ENCODE measurements at places on chromosomes 12 and 14. TPM values are rescaled to one million over a fixed set of nuclear protein-coding genes. Genes with fewer than 3 reads are reported as not detected.

MGP gene
- 538 TPM for polyA plus RNA-seq

GPR132 gene
- not detected for polyA plus RNA-seq

CMAS gene
- polyA plus RNA-seq: 5.6 TPM

- DNase-seq: no peak
These were observed 48.7 kb upstream of the GNG2 start for GRCh38 chr14:51811706-51812105.

DNA sequence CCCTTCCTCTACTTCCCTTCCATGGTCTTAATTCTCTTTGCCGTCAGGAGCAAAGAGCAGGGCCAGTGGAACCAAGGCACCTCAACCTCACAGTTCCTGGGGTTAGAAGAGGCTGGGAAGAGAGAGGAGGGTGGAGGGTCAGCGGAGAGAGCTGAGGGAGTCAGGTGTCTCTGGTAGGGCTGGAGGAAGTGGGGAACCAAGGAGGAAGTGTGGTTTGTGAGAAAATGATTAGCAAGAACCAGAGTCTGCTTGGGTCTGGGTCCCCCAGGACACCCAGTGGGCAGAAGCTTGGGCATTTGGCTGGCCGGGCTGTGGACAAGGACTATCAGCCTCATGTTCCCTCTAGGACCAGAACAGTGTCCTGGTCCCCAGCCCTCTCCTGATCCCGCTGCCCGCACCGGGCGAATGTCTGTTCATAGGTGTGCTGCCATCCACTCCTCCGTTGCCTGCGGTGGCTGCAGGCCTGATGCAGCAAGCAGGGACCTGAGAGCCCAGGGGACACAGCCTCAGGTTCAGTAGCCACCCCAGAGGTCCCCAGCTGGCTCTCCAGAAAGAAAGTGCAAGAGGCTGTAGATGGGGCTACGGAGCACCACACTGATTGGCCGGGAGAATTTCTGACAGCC, 2.3 kb downstream of the HOXC12 start:
- DNase-seq: no peak

- no peak for DNase-seq
These were observed 363.8 kb upstream of the TMEM132C start for GRCh38 chr12:127903146-127903545.

- DNase-seq: no peak
These were observed 99.8 kb upstream of the WSCD2 start for GRCh38 chr12:108029051-108029835.
